NCI-H460 (cell line): ENCODE measurements at places on chromosomes 6 and 20. TPM values are rescaled to one million over a fixed set of nuclear protein-coding genes. Genes with fewer than 3 reads are reported as not detected.

Gene GINS1
- total RNA-seq = 19.0 and 22.1 TPM in 2 replicates

GRCh38 chr20:25199473-25200260 lies 4.2 kb downstream of the ENTPD6 start:
- DNase-seq = no peak

GRCh38 chr20:53547664-53548239 lies 45.9 kb downstream of the ZNF217 start:
- peak; percentile 60 for DNase-seq

- DNase-seq = peak; percentile 33
Measured at GRCh38 chr6:168035098-168035660, 37.7 kb downstream of the KIF25 start.

Gene TRIM31
- total RNA-seq = not detected in 2 replicates
